ENCODE measurements at places on chromosomes 4 and X.

GRCh38 chr4:81827577-81828202 lies 356.0 kb upstream of the RASGEF1B start:
- DNase-seq = no peak

DNA sequence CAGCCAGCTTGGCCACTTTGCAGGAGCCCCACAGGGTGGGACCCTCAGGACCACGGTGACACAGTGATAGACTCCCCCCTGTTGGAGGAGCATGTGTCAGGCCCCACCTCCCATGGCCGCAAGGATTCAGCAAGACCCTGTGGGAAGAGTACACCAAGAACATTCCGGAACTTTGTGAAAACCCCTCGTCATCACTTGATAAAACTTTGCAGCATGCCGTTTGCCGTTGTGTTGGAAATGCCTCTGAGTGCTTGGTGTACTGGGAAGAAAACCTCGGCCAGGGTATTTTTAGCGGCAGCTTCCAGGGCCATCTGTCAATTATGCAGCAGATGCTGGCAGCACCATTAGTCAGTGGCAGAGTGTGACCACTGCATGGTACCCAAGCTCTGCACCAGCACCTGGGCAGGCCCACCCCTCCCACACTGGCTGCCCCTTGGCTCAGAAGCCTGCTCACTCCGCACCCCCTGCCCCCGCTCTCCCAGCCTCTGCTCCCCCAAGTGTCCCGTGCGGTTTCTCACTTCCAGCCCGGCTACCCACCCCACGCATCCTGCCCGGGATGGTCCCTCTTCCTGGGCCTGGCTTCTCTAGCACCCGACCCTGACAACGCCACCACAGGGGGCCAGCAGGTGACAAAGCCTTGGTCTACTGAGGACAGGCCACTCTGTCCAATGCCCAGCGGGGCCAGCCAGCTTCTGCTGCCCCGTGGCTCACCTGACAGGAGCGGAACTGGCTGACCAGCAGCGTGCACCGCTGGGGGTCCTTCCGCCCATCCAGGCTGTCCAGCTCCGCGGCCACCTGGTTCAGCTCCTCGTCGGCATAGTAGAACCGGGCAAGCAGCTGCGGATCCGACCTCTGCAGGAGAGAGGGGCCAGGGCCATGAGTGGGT lies 65.0 kb downstream of the ZFYVE28 start:
- no peak for DNase-seq

DNA sequence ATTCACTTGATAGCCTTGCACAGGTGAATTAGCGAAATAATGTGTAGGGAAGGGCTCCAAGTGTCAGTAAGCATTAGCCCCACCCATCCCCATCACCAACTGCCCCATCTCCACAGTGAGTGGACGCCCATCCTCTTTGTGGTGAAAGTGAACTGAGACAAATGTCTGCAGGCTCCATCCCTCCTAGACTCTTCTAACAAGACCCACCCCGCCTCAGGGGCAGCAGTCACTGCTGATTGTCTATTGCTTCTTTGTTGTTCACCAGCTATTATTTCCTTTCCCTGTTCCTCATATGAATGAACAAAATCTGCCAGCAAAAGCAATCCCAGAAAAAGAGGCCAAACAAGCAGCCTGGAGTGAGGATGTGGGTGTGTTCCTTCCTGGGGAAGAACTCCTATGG lies 96.4 kb downstream of the LDB2 start:
- no peak for DNase-seq

DNA sequence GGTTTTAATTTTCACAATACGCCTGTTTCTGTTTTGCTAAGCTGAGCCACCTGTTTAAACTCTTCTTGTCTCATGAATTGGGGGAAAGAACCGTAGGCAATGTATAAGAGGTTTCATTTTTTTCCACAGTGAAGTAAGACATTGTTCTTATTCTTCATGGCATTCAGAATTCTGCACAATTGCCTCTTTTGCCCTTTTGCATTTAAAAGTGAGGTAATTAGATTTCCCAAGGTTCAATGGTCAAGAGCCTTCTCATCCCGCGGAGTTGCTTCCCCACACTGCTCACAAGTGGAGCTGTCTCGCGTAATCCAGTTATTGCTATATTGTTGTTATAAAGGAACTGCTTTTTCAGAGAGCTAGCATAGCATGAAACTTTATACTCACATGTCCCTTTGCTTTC lies 90.9 kb upstream of the SPRY1 start:
- no peak for DNase-seq

- no peak for DNase-seq
Measured at GRCh38 chr4:152197211-152197610, 338.7 kb downstream of the FBXW7 start.

DNA sequence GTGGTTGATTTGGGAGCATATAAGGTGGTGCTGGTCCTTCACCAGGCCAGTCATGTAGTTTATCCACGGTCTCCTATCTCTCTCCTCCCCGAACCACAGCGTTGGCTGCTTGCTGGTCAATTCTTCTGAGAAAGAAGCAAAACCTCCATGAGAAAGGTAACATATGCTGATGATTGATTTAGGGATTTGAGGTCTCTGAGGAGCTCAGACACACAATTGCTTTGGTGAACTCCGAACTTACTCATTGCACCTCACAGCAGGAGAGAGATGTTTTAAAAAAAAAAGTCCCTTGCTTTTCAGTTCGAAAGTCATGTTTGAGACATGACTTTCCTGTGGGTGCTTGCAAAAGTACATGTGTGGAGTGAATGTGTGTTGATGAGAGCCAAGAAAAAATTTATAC lies 100.2 kb downstream of the TSPAN7 start:
- no peak for DNase-seq

GRCh38 chr4:138852681-138853080 lies 162.9 kb upstream of the NOCT start:
- DNase-seq = no peak

DNA sequence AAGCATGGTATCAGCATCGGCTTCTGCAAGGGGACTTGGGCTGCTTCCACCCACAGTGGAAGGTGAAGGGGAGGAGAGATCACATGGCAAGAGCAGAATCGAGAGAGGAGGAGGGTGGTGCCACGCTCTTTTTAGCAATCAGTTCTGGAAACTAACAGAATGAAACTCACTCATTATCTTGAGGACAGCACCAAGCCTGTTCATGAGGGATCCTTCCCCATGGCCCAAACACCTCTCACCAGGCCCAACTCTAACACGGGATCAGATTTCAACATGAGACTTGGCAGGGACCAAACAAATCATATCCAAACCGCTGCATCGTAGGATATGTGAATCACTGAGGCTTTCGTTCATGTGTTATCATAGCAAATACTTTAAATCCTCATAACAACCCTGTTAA lies 125.5 kb downstream of the GPC3 start:
- DNase-seq = no peak

- DNase-seq = no peak
Measured at GRCh38 chr4:16685536-16685935, 212.9 kb downstream of the LDB2 start.

- no peak for DNase-seq
Measured at GRCh38 chr4:69576251-69576877, 63.1 kb downstream of the UGT2A2 start.

GRCh38 chr4:14749910-14750309 lies 252.4 kb upstream of the CPEB2 start:
- DNase-seq = no peak

GRCh38 chrX:12751887-12752286 lies 39.3 kb upstream of the PRPS2 start:
- DNase-seq = no peak

DNA sequence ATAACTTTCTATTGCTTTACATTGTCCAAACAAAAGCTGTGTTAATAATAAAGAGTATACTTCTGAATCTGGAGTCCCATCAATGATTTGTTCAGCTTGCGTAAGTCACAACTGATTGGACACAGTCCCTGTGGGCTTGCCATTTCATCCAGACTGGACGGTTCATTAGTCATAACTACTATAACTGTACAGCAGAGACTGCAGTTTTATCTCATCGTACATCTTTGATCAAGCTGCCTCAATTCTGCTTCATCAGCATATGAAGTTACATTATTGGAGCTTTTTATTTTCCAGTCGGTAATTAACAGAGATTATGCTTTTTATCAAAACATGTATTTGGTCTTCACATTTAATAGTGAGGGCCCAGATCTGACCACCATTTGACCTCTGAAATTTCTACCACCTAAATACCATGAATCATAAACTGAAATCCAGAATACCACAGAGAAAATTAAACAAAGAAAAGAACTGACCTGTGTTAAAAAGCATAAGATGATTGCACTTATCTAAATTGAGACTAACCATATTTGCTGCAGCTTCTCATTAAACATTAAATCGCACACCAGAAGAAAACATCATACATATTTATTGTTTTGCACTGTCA lies 12.5 kb upstream of the MAB21L2 start:
- no peak for DNase-seq

- no peak for DNase-seq
Measured at GRCh38 chrX:18994713-18995112, 10.8 kb upstream of the PHKA2 start.

All from nephron progenitor cell (in vitro differentiated cells).